ENCODE measurements at places on chromosomes 7 and 10. TPM values are rescaled to one million over a fixed set of nuclear protein-coding genes. Genes with fewer than 3 reads are reported as not detected.

DNA sequence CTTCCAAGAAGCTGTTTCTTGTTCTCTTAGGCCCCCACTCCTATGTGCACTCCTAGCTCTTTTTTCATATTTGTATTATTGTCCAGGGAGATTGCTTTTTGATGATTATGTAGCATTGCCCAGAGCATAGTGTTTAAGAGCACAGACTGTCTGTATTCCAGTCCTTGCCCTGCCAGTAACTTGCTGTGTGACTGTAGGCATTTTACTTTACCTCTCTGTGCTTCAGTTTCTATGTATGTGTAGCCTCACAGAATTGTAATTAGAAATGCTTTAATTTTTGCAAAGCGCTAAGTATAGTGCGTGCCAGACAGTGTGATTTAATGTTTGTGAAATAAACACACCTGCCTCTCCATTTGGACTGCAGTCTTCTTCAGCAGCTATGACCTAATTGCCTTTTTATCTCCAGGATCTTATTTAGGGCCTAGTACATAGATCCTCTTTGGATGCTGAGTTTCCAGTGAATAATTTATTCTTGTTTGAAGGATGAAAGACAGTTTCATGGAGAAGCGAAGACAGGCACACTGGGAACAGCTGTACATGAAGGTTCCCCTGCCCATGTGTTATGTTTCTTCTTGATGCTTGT lies 1.4 kb downstream of the SEC23IP start:
- no peaks in the 10 kb centered on the region for H3K27me3 ChIP-seq
- no peak overlapping the region for H3K4me3 ChIP-seq
- H3K36me3 ChIP-seq = no peaks in the 10 kb centered on the region
- H3K4me1 ChIP-seq = peaks cover 56% of the 10 kb centered on the region
- DNase-seq = no peak

Gene IL15RA
- 15.6 TPM for total RNA-seq

DNA sequence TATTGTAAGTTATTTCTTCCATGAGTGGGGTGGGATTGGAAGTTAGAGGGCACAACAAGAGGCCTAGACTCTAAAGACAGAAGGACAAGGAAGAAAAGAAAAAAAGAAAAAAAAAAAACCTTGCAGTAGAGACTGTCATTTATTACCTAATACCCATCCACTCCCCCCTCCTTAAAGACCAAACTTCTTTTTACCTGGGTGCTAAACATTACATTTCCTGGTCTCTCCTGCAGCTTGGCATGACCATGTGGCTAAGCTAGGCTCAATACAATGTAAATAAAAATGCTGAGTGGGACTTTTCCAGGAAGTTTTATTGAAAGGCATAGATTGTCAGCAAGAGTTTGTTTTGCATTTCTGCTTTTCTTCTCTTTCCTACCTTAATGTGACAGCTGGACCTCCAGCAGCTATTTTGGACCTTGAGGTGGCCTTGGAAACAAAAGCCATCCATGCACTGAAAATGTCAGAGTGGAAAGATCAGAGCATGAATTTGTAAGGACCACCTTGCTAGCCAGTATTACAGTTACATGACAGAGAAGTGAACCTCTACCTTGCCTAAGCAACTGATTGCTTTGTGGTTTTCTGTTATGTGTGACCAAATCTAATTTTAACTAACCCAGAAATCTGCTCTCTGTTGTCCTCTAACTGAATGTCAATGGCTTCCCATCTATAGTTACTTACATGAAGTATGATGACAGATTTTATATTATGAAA lies 81.3 kb upstream of the SFMBT2 start:
- H3K4me1 ChIP-seq = peaks cover 6% of the 10 kb centered on the region
- DNase-seq = no peak
- no peaks in the 10 kb centered on the region for H3K36me3 ChIP-seq
- H3K4me3 ChIP-seq = no peak overlapping the region
- no peaks in the 10 kb centered on the region for H3K27me3 ChIP-seq

Gene EPO
- not detected for total RNA-seq

- peak overlapping the region; percentile 43 for H3K27ac ChIP-seq
- H3K4me3 ChIP-seq = no peak overlapping the region
- no peaks in the 10 kb centered on the region for H3K36me3 ChIP-seq
- H3K27me3 ChIP-seq = no peaks in the 10 kb centered on the region
Measured at GRCh38 chr10:76666891-76667290, 970.7 kb downstream of the KCNMA1 start.

GRCh38 chr10:56715262-56715661 lies 354.2 kb upstream of the ZWINT start:
- no peak overlapping the region for H3K4me3 ChIP-seq
- no peak for DNase-seq
- no peaks in the 10 kb centered on the region for H3K27me3 ChIP-seq
- no peak overlapping the region for H3K27ac ChIP-seq
- no peaks in the 10 kb centered on the region for H3K36me3 ChIP-seq
- H3K4me1 ChIP-seq = no peaks in the 10 kb centered on the region

DNA sequence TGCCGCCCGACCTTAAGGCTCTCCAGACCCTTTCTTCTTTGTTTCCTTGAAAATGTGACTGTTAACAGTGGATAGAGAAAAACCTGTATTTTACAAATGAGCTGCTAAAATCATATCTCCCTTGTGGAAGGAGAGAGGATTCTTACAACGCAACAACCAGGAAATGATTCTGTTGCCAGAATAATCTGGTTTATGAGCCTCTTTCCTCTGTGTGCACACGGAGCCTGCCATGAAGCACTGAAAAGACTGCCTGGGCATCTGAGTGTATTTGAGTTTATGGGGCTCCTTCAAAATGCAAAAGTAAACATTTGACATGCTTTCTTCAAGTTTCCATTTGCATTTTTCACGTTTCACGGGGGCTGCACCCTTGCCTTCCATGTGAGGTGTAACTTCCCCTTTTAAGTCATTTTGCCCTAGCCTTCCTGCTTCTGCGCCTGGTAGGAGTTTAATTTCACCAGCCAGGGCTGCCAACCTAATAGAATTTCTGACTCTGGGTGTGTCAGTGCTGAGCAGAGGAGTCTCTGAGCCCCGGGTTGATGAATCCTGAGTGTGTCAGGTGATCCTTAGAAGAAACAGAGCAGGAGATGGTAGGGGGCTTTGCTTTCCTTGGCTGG lies 101.2 kb downstream of the GRB10 start:
- H3K27ac ChIP-seq = no peak overlapping the region
- no peaks in the 10 kb centered on the region for H3K36me3 ChIP-seq
- no peak for DNase-seq
- no peaks in the 10 kb centered on the region for H3K27me3 ChIP-seq

Gene CHST15
- total RNA-seq = 21.7 TPM
